ENCODE measurements at places on chromosomes 16 and 17.

DNA sequence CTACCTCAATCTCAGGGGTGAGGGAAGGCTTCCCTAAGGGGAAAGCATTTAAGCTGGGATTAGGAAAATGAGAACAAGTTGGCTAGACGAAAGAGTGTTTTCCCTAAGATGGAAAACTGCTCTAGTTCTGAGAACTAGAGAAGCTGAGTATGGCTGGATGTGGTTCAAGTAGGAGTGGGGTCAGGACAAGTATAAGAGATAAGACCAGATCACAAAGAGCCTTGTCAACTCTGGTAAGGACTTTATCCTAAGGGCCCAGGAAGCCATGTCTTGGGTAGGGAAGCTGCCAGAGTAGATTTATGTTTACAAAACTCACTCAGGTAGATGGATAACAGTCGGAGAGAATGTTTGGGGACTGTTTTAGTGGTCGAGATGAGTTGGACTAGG is 1.7 kb downstream of the ANKS4B start:
- DNase-seq, result no peak

- DNase-seq, result no peak
These were observed 382.2 kb downstream of the ZFHX3 start for GRCh38 chr16:72665701-72666100.

DNA sequence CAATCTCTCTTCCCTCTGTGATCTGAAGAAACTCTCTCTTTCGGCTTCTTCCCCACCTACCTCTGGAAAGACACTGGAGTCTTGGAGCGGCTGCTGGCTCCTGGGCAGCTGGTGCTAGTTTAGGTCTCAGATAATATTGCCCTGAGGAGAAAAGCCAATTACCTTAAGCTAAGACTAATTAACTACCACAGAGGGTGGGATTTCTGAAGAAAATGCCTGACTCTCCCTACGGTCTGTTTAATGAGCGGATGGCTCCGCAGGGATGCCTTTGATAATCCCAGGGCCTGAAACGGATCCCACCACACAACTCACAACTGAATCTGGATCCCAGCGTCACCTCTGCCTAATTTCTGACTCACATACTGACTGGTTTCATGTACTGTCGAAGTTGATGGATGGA is 127.0 kb upstream of the NLRP1 start:
- no peak for DNase-seq

GRCh38 chr16:68357923-68358322 is 47.1 kb downstream of the PRMT7 start:
- DNase-seq, result no peak

GRCh38 chr16:84220851-84221250 is 19.0 kb downstream of the KCNG4 start:
- no peak for DNase-seq

GRCh38 chr17:79862771-79863440 is 23.7 kb upstream of the CBX4 start:
- DNase-seq, result no peak

DNA sequence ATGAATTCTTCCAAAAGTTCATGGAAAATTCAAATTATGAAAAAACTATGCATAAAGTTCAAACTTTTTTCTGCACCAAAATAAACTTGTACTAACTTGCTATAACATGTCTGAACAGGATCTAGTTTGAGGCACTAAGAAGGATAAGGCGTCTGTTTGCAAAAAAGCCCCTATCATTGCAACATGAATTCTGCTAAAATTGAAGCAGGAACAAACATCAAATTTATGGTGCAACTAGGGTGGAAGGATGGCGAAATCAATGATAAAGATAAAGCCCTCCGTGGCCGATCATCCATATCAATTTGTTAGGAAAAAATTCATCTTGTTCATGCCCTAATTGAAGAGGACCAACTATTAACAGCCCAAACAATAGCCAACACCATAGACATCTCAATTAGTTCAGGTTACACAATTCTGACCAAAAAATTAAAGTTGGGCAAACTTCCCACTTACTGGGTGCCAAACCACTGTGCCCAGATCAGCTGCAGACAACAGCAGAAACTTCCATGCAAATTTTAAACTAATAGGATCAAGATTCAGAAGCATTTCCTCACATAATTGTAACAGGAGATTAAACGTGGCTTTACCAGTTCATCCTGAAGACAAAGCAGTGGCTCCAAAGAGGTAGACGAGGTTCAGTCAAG is 12.9 kb downstream of the IL21R start:
- DNase-seq, result no peak

- no peak for DNase-seq
These were observed 5.3 kb downstream of the PAQR4 start for GRCh38 chr16:2974319-2975056.

DNA sequence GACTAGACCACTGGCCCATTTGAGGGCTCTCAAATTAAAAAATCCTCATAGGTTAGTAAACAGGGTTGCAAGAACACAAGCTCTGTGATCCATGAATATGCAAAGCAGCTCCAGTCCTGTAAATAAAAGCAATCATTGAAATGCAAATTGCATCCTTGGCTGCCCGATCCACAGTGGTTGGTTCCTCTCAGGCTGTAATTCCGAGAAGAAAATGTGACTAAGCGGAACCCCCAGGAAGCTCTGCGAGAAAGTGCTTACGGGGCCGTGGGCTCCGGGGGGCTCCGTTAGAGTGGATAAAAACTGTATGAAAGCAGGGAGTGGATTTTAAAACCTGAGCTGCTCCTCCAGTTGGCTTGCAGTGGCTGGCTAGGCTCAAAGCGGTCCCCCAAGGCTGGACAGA is 2.5 kb downstream of the GPRC5B start:
- DNase-seq, result no peak

DNA sequence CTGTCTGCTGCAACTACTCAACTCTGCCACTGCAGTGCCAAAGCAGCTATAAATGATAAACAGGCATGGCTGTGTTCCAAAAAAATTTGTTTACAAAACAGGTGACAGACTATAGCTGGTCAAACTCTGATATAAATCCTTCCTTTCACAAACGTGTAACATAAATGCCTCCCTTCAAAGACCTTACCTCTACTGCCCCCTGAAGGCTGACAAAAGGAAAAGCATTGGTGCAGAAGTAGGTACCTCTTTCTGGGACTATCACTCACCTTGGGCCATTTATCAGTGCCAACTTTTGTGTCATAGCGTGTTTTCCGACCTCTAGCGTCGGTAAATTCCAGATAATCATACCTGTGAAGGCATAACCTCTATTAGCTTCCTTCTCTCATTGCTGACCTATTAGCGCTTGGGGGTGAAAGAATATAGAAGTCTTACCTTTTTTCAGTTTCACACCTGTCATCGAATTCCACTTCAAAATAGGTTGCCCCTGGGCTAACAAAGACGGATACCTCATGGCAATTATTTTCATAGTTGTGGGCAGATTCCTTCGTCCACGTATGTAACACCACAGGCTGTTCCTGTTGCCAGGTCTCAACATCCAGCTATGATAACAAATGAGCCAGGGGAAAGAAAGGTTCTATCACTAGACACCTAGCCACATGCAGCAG is 67.9 kb downstream of the ZZEF1 start:
- peak; percentile 14 for DNase-seq

DNA sequence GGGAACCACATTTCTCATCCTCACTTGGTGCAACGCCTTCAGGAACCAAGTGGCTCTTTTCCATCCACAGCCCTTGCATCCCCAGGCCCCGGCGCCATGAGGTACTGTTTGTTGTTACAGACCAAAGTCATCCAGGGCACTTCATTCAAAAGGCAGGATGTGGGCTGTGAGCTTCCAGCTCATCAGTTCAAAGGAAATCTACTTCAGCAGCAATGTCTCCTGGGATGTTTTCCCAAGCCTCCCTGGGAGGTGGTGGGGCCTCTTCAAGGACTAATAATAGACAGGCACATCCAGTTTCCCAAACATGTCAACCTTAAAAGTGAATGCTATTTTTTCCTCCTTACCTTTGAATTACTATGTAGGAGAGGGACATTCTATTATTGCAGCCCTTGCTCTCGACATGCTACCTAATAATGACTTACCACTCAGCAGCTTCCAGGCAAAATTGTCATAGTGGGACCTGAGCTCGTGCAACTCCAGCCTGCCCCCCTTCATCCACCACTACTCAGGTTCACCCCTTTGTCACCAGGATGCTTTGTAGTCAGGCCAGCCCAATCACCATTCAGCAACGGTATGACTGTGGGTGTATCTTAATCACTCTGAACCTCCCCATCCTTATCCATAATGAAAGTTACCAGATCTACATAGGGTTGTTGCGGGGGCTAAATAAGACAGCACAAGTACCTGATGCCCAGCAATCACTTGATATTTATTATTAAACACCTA is 1.7 kb upstream of the PRKCB start:
- no peak for DNase-seq

DNA sequence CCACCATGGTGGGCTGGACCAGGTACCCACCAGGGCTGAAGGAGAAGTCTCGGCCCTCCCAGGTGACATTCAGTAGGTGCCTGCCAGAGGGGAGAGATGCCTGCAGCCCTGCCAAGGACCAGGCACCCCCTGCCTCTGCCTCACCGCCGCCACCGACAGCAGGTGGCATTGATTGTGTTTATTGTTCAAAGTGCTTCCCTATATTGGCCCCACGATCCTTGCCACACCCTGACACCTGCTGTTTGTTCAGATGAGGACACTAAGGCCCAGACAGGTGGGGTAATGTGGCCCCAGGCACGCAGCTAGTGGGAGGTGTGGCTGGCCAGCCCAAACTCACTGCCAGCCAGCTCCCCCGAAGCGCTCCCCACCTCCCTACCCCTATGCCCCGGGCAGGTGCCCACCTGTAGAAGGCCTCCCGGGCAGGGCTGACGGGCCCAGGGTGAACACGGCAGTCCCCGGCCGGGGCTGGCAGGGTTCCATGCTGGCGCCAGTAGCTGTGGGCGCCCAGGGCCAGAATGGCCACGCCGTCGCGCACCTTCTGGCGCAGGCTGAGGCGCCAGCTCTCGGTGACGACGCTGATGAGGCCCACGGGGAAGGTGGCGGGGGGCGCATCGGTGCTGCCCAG is 8.0 kb downstream of the GRIN2C start:
- DNase-seq, result no peak

DNA sequence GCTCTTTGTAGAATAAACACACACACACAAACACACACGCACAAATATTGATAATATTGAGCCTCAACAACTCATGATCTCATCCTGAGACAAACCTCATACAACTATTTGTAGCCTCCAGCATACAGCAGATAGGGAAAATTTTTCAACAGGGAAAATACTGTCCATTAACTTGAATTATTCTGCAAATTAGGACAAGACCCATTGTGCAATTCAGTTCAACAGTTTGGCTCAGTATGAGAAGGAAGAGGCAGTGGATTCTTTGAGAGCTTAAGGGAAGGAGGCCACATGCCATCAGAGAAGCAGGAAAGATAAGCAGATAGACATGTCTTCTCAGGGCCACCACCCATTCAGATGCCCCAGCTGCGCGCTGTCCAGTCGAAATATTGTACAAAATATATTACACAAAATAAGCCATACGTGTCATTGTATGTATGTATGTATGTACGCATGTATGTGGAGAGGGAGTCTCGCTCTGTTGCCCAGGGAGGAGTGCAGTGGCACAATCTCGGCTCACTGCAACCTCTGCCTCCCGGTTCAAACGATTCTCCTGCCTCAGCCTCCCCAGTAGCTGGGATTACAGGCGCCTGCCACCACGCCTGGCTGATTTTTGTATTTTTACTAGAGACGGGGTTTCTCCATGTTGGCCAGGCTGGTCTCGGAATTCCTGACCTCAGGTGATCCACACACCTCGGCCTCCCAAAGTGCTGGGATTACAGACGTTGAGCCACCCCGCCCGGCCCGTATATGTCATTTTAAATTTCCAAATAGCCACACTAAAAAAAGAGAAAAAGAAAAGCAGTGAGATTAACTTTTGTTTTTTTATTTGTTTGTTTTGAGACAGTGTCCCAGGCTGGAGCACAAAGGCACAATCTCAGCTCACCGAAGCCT is 1.8 kb downstream of the ZC3H7A start:
- DNase-seq, result no peak

GRCh38 chr17:29154516-29155226 is 25.5 kb downstream of the MYO18A start:
- no peak for DNase-seq

DNA sequence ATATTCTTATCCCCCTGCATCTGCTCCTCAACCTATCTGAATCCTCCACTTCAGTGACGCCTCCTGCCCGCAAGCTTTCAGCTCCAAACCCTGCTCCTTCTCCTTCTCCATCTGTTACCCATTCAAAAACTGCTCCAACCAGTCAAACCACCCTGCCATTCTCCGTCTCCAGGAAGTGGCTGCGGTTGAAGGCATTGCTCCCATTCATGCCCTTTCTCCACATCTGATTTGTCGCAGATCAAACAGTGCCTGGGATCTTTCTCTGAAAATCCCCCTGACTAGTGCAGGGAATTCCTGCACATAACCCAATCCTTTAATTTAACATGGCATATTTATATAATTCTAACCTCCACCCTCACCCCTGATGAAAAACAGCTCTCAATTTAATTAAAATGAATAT is 56.3 kb downstream of the SLFN5 start:
- DNase-seq, result no peak

GRCh38 chr17:75078284-75079022 is 9.3 kb upstream of the SLC16A5 start:
- DNase-seq, result no peak

- DNase-seq, result no peak
These were observed 38.3 kb upstream of the MAP3K14 start for GRCh38 chr17:45355087-45355486.

DNA sequence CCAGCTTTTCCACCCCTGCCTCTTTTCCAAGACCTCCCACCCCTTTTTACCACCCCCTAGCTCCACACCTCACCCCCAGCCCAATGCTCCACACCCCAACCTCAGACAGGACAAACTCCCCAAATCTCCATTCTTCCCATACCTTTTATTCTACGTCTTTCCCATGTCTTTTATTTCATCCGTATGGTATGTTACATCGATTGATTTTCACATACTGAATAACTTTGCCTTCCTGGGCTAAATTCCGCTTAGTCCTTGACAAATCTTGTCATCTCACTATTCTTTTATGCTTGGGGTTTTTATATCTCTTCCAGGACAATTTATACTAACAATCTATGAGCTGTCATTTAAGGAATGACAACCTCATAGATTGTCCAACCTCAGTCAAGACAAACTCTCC is 46.4 kb downstream of the PITPNM3 start:
- DNase-seq, result no peak

DNA sequence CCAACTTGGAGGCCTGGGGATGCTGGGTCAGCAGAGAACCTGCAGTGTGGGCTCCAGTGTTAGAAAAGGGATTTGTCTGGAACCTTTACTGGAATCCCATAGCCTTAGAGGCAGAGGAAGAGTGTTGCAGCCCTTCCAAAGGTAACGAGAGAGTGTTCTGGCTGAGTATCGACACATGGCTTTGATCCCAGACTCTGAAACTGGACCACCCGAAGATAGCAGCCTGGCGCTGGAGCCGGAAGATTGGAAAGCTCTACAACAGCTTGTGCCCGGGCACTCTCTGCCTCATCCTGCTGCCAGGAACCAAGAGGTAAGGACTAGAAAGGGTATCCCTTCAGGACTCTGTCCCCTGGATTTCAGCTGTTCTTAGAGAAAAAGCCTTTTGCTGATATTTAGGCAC is 39.7 kb downstream of the REXO5 start:
- no peak for DNase-seq
